ENCODE measurements at places on chromosomes 16 and 17. TPM values are rescaled to one million over a fixed set of nuclear protein-coding genes. Genes with fewer than 3 reads are reported as not detected.

Gene PRR15L
- 1.1 TPM for total RNA-seq

Gene DGKE
- total RNA-seq: 8.5 TPM

Gene EFNB3
- 14.5 TPM for total RNA-seq

Gene CD300A
- total RNA-seq: 2.0 TPM

Gene NEUROD2
- not detected for total RNA-seq

GRCh38 chr16:50578137-50578536 is 29.9 kb downstream of the NKD1 start:
- DNase-seq: no peak

- DNase-seq: no peak
Observed at GRCh38 chr16:2971985-2972784, 3.0 kb downstream of the PAQR4 start.

- no peak for DNase-seq
Observed at GRCh38 chr17:4872786-4873185, 26.6 kb upstream of the C17orf107 start.

DNA sequence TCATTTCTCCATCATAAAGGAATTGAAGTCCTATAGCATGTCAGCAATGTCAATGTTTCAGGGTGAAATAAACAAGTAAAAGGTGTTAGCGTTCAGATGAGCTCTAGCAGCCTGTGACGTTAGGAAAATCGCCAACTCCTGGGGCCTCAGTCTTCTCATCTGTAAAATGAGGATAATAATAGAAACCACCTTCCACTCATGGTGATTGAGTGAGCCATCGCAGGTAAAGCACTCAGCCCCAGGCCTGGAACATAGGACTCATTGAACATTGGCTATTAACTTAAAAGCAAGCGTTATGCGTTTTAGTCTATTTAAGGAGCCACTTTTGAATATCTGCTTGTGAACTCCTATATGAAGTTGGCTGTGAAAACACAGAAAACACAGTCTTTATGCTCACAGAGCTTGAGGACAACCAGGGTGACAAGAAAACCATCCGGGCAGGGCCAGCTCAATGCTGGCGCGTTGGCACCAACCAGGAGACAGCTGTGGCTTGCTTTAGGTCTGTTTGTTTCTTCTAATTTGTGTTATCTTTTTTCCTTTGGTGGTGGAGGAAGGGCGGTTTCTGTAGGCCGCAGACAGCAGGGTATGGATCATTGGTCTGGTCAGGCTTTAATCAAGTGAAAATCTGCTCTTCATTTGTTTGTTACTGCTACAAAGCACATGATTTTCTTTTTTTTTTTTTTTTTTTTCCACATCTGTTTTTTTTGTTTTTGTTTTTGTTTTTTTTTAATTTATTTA is 35.7 kb upstream of the MED9 start:
- no peak for DNase-seq
